T1000 (cell line): ENCODE measurements at places on chromosomes 3 and 15.

GRCh38 chr3:172786036-172786435 is 35.5 kb downstream of the ECT2 start:
- DNase-seq = no peak

- DNase-seq = no peak
Measured at GRCh38 chr3:75894234-75894633, 108.9 kb upstream of the ZNF717 start.

GRCh38 chr3:20844851-20845250 is 658.8 kb upstream of the SGO1 start:
- DNase-seq = no peak

- DNase-seq = no peak
Measured at GRCh38 chr15:96807361-96807760, 476.9 kb downstream of the NR2F2 start.

- DNase-seq = no peak
Measured at GRCh38 chr15:68818066-68818768, 2.5 kb downstream of the ANP32A start.

GRCh38 chr3:29420106-29420505 is 139.2 kb downstream of the RBMS3 start:
- no peak for DNase-seq

GRCh38 chr3:197404030-197404429 is 105.6 kb upstream of the DLG1 start:
- no peak for DNase-seq

GRCh38 chr3:119637679-119638477 is 22.5 kb downstream of the POPDC2 start:
- no peak for DNase-seq

- no peak for DNase-seq
Measured at GRCh38 chr3:152281133-152281713, 12.5 kb downstream of the MBNL1 start.

DNA sequence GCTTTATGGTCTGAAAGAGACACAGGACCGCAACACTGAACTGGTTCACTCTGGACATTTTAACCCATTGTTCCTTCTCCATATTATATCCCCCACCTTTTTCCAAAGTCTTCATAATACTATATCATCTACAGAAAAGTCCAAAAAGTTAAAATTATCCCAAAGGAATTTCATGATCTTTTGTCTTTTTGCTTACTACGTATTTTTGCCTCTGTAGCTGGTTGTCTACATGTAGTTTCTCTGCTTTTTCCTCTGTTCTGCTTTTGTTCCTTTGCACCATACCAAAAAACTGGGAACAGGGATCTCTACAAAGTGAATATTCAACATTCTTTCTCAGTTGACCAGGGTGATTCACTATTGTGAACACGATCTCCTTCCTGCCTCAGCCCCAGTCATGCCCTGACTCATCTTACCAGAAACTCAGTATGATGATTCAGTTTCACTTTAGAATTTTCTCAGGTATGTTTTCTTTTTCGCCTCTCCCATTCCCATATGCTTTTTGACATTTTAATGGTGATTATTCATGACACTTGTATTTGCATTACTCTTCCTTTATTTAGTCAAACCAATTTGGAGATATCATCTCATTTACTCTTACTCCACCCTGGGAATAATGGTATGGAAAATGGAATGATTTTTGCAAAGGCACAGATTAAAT is 14.5 kb downstream of the EMC4 start:
- DNase-seq = no peak

DNA sequence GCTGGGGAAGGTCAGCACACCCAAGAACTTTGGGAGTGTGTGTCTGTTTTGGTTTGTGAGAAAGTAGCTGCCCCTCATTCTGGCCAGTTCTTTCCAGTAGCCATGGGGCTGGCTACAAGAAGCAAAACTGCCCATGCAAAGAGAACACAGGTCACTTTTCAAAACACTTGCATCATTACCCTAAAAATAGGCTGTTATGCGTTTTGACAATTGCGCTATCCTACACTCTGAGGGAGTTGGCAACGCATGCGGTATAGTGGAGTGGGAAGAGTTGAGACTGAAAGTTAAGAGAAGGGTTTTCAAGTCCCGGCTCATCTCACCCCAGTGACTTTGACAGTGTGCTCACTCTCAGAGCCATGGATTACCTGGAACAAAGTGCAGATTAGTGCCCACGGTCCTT is 41.8 kb upstream of the MYZAP start:
- no peak for DNase-seq

DNA sequence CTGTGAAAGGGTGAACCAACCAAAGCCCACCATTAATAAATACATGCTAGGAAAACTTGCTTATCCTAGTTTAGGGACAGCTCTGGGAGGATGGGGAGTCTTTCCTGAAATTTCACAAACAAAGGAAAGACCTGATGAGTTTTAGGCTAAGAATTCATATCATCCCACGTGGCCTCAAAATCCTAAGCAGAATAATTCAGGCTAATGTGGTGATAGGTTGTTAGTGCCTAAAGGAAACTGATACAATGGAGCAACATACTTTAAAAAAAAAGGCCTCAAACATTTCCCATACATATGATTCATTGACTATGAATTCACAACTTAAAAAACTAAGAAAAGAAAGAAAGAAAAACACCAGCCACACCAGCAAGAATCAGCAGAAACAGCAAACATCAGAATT is 126.9 kb upstream of the CNTN4 start:
- no peak for DNase-seq
